ENCODE measurements at places on chromosomes 1 and 21. TPM values are rescaled to one million over a fixed set of nuclear protein-coding genes. Genes with fewer than 3 reads are reported as not detected.

The TMEM82 gene
- total RNA-seq, result not detected

The C1orf87 gene
- total RNA-seq, result not detected

The TEDDM1 gene
- not detected for total RNA-seq

The FASLG gene
- 0.31 TPM for total RNA-seq

The MAN1C1 gene
- total RNA-seq, result 6.3 TPM

The HRNR gene
- total RNA-seq, result not detected

The PRAMEF17 gene
- not detected for total RNA-seq

The PROX1 gene
- total RNA-seq, result 0.10 TPM

The PGLYRP4 gene
- total RNA-seq, result not detected

The ATAD3C gene
- total RNA-seq, result 0.42 TPM

DNA sequence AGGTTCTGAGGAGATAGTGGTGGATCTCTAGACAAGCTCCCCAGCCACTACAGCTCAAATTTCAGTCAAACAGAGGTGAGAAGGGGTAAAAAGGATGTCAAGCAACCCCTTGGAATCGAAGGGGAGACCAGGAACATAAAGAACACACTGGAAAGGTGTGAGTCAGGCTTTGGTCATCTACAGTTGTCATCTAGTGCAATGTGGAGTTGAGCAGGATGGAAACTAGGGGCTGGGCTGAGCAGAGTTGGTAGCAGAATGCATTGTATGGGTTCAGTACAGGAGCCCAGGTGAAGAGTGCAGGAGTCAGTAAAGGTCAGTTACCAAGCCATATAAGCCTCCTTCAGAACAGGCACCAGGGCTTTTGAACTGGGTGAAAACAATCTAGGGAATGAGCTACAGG, 52.7 kb upstream of the VAV3 start:
- no peak overlapping the region for H3K4me3 ChIP-seq
- H3K4me1 ChIP-seq, result no peaks in the 10 kb centered on the region
- DNase-seq, result no peak
- no peak overlapping the region for H3K27ac ChIP-seq
- no peaks in the 10 kb centered on the region for H3K36me3 ChIP-seq

- no peak overlapping the region for H3K27ac ChIP-seq
- peaks cover 8% of the 10 kb centered on the region for H3K36me3 ChIP-seq
- H3K4me1 ChIP-seq, result no peaks in the 10 kb centered on the region
- no peak overlapping the region for H3K4me3 ChIP-seq
- no peaks in the 10 kb centered on the region for H3K27me3 ChIP-seq
- DNase-seq, result no peak
Observed at GRCh38 chr1:45824607-45825006, 21.2 kb downstream of the MAST2 start.

DNA sequence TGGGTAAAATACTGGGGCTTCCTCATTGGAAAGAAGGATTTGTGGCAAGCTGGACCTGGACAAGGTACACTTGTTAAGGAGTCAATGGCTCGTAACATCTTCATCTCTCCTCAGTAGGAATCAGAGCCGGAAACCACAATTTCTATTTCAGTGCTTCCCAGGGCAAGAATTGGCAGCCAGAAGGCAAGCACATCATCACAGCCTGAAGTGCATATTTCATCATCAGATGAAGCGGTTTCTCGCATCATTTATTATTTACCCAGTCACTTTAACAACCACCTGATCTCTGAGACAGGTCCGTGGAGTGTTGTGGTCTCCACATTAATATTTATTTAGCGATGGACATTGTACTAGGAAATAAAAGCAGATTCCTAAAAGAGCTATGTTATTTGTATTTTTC, 55.0 kb downstream of the KCNJ15 start:
- H3K4me1 ChIP-seq, result peaks cover 5% of the 10 kb centered on the region
- H3K36me3 ChIP-seq, result no peaks in the 10 kb centered on the region
- H3K27me3 ChIP-seq, result no peaks in the 10 kb centered on the region
- no peak overlapping the region for H3K4me3 ChIP-seq
- H3K27ac ChIP-seq, result no peak overlapping the region

- H3K27ac ChIP-seq, result no peak overlapping the region
- no peak for DNase-seq
- no peak overlapping the region for H3K4me3 ChIP-seq
- H3K4me1 ChIP-seq, result no peaks in the 10 kb centered on the region
Observed at GRCh38 chr1:82487778-82488177, 687.0 kb downstream of the ADGRL2 start.

DNA sequence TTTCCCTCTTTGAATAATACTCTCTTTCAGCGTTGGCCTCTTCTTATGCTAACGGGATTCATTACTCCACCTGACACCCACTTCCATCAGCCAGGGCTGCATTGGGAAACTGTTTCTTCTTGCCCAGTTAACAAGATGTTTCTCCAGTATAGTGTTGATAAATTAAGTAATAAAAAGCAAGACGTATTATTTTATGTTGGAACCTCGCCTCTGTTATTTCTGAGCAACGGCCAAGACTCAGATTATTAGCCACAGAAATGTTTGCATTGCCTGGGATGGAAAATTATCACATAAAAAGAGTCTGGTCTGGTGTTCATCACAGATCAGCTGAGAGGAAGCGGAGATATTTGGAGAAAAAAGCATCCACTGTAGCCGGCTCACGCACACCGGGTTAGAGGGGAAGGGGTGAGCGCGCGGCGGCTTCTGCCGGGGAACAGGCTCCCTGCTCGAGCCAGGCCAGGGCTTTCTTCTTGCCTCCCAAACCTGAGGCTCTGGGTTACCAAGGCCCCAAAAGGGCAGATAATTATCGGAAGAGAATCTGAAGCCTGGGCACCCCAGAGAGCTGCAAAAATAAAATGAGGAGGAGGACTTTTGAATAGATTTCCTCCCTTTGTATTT, 189.5 kb downstream of the PRDM16 start:
- no peak overlapping the region for H3K4me3 ChIP-seq
- no peaks in the 10 kb centered on the region for H3K4me1 ChIP-seq
- no peak for DNase-seq
- H3K27me3 ChIP-seq, result no peaks in the 10 kb centered on the region
- no peaks in the 10 kb centered on the region for H3K36me3 ChIP-seq
- no peak overlapping the region for H3K27ac ChIP-seq

DNA sequence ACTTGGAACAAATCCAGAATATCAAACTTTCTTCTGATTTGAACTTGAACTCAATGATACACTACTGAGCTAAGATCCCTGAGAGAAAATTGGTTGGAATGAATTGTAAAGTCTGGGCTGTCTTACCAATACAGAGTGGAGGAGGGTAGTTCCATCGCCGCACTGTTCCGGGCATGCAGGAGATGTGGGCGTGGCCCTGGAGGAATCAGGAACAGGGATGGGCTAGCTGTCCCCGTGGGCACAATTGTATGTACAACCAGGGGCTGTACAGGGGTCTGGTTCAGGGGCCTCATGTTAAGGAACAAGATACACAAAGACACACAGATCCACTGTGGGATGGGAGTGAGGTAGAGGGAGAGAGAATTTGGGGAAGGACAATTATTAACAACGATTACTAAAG, 144.3 kb downstream of the ZSCAN20 start:
- H3K4me1 ChIP-seq, result peaks cover 2% of the 10 kb centered on the region
- DNase-seq, result no peak
- H3K36me3 ChIP-seq, result no peaks in the 10 kb centered on the region
- no peak overlapping the region for H3K27ac ChIP-seq
- peaks cover 27% of the 10 kb centered on the region for H3K27me3 ChIP-seq
- no peak overlapping the region for H3K4me3 ChIP-seq

DNA sequence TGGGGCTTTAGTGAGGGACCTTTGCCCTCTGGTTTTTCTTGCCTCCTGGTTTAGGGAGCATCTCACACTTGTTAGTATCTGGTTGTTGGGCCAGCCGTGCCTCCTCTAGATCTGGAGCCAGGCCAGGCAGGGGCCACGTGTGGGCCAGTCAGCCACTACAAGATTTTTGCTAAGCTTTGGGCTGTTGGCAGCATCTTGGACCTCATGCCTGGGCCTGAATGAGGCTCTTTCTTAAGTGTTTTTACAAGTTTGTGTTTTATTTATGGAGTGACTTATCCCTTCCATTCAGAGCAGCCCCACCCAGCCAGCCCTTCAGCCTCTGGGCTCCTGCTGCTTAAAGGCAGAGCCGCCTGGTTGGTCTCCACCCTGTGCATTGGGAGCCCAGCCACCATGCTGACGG, 1.6 kb upstream of the SH3BGRL3 start:
- H3K4me3 ChIP-seq, result no peak overlapping the region
- H3K36me3 ChIP-seq, result peaks cover 29% of the 10 kb centered on the region
- H3K4me1 ChIP-seq, result peaks cover 74% of the 10 kb centered on the region
- H3K27ac ChIP-seq, result peak overlapping the region; percentile 26
- DNase-seq, result no peak

DNA sequence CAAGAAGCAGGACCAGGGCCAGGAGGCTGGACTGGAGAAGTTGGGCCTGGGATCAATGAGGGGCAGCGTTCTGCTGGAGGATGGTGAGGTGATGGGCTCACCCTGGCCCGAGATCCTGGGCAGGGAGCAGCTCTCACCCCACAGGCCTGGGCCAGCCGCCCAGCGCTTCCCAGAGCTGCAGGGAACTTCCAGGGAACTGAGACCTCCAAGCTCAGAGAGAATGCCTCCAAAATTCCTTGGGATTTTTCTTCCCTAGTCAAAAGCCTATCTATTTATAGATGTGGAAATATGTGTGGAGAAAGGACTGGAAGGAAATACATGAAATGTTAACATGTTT, 121.2 kb downstream of the SPSB1 start:
- H3K4me3 ChIP-seq, result no peak overlapping the region
- no peaks in the 10 kb centered on the region for H3K27me3 ChIP-seq

- H3K27ac ChIP-seq, result no peak overlapping the region
- H3K4me1 ChIP-seq, result no peaks in the 10 kb centered on the region
- no peaks in the 10 kb centered on the region for H3K27me3 ChIP-seq
- H3K4me3 ChIP-seq, result no peak overlapping the region
- no peaks in the 10 kb centered on the region for H3K36me3 ChIP-seq
Observed at GRCh38 chr1:175890958-175891357, 147.6 kb upstream of the TNR start.

- H3K27me3 ChIP-seq, result peaks cover 3% of the 10 kb centered on the region
- peak; percentile 36 for DNase-seq
- no peak overlapping the region for H3K4me3 ChIP-seq
- peaks cover 14% of the 10 kb centered on the region for H3K4me1 ChIP-seq
- no peak overlapping the region for H3K27ac ChIP-seq
- no peaks in the 10 kb centered on the region for H3K36me3 ChIP-seq
Observed at GRCh38 chr1:6743189-6744101, 41.8 kb upstream of the CAMTA1 start.

- no peaks in the 10 kb centered on the region for H3K4me1 ChIP-seq
- H3K27ac ChIP-seq, result no peak overlapping the region
- no peak for DNase-seq
- H3K4me3 ChIP-seq, result no peak overlapping the region
- no peaks in the 10 kb centered on the region for H3K27me3 ChIP-seq
Observed at GRCh38 chr1:228016653-228017355, 10.0 kb downstream of the WNT3A start.

DNA sequence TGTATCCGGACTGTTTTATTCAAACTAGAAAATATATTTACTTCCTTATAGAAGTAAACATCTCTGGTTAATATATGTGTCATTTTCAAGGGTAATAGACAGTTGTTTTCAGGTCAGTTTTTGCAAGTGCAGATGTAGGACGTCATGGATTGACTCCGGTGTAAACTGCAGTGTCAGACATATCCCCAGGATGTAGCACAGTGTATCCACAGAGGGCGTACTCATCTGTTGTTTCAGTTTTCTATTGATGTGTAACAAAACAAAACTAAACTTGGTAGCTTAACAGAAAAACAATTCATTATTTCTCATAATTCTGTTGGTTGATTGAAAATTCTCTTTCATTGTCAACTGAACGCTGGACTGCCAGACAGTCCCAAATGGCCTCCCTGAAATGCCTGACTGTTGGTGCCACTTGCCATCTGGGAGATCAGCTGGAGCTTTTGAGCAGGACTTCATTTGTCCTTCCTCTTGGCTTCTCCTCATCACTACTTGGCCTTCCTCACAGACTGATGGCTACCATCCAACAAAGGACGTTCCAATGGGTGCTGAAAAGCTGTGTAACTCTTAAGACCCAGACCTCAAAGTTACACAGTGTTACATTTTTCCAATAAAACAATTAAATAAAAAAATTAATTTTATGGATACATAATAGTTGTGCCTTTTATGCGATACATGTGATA, 181.6 kb downstream of the NCAM2 start:
- H3K27ac ChIP-seq, result no peak overlapping the region
- H3K27me3 ChIP-seq, result no peaks in the 10 kb centered on the region
- H3K36me3 ChIP-seq, result no peaks in the 10 kb centered on the region
- H3K4me3 ChIP-seq, result no peak overlapping the region
- no peak for DNase-seq

DNA sequence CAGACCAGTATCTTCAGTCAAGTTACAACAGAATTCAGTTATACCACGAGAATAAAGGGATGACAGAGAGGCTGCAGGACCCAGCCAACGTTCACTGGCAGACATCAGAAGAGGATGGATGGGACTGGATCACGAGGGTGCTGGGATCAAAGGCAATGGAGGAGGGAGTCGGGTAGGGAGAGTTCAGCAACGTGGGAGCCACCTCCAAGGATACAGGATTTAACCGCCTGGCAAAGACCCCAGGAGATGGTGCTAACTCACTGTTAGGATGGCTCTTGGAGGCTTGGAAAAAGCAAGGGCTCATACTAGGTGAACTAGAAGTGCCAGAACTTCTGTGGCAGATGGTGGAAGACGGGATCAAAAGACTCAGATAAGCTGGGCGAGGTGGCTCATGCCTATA, 99.1 kb upstream of the DISP3 start:
- no peaks in the 10 kb centered on the region for H3K36me3 ChIP-seq
- no peaks in the 10 kb centered on the region for H3K27me3 ChIP-seq

DNA sequence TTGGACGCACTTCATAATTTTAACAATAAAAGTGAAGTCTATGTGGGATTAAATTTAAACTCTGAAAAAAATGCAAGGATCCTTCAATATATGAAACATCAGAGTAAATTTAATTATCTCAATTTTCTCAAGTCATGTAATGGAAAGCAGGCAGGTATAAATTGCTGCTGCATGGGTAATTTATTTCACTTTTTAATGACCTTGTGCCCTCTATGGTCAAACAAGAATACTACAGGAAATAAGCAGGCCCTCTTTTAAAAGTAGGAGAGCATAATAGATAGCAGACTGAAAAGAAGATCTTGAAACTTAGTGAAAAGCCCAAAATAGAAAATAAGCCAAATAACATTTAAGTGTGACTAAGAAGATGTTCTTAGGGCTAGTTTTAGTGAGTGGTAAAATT, 22.9 kb downstream of the BCAS2 start:
- no peak for DNase-seq
- no peaks in the 10 kb centered on the region for H3K27me3 ChIP-seq
- no peak overlapping the region for H3K27ac ChIP-seq

Data from activated naive CD4-positive, alpha-beta T cell treated with anti-CD3 and anti-CD28 coated beads for 36 hours (primary cell).